Fibroblast of lung (primary cell): ENCODE measurements at places on chromosomes 2 and 18. TPM values are rescaled to one million over a fixed set of nuclear protein-coding genes. Genes with fewer than 3 reads are reported as not detected.

- no peaks in the 10 kb centered on the region for H3K36me3 ChIP-seq
- no peak overlapping the region for H3K27ac ChIP-seq
- H3K27me3 ChIP-seq = no peaks in the 10 kb centered on the region
- peak; percentile 21 for DNase-seq
Observed at GRCh38 chr18:41881285-41881684, 73.7 kb upstream of the PIK3C3 start.

DNA sequence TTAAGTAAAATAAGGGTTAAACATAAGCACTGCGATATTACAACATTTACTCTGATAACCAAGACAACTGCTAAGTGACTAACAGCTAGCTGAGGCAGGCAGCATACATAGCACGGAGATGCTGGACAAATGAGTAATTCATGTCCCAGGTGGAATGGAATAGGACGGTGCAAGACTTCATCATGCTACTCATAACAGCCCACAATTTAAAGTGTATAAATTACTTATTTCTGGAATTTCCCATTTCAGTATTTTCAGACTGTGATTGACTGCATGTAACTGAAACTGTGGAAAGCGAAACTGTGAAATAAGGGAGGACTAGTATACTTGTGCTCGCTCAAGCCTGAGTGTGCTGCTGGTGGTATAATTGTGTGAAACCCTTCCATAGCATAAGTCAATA, 12.9 kb downstream of the IER3IP1 start:
- H3K4me1 ChIP-seq = peaks cover 2% of the 10 kb centered on the region
- H3K4me3 ChIP-seq = peak overlapping the region; percentile 26
- no peaks in the 10 kb centered on the region for H3K27me3 ChIP-seq
- peak; percentile 35 for DNase-seq
- no peaks in the 10 kb centered on the region for H3K36me3 ChIP-seq

STPG4 gene
- 0.26 and 0.33 TPM in 2 replicates for total RNA-seq

DNA sequence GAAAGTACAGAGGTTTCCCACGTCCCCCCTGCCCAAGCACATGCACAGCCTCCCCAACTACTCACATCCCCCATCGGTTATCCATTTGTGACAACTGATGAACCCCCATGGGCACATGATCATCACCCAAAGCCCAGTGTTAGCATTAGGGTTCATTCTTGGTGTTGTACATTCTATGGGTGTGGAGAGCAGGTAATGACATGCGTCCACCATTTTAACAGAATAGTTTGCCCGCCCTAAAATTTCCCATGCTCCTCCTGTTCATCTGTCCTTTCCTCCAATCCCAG, 74.3 kb downstream of the LONRF2 start:
- no peaks in the 10 kb centered on the region for H3K27me3 ChIP-seq
- H3K36me3 ChIP-seq = no peaks in the 10 kb centered on the region
- DNase-seq = no peak
- no peak overlapping the region for H3K4me3 ChIP-seq
- no peaks in the 10 kb centered on the region for H3K4me1 ChIP-seq

MTCL1 gene
- 38.0 and 56.0 TPM in 2 replicates for total RNA-seq
